ENCODE measurements at places on chromosomes 4 and X.
A peak's percentile ranks its signal among the peaks of the same experiment; 100 is the strongest.

DNA sequence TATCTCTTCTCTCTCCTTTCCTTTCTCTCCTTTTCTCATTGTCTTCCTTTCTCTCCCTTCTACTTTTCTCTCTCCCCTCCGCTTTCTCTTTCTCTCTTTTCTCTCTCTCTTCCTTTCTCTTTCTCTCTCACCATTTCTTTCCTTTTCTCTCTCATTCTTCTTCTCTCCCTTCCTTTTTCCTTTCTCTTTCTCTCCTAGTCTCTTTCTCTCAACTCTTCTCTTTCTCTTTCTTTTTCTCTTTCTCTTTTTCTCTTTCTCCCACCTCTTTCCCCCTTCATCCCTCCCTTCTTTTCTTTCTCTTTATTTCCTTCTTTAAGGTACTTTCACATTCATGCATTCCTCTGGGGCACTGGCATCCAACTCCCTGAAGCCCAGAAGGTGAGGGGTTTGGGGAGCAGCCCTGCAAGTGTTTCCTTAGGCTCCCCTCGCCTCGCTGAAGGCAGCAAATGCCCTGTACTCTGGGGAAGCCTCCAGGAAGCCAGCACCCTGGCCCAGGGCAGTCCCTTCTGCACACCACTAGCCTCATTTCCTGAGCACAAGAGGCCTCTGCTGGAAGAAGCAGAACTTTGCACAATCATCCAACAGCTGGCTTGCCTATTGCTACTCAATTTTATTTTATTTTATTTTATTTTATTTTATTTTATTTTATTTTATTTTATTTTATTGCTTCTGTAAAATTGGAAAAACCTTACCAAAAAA, 124.2 kb downstream of the NFKB1 start:
- DNase-seq = no peak

DNA sequence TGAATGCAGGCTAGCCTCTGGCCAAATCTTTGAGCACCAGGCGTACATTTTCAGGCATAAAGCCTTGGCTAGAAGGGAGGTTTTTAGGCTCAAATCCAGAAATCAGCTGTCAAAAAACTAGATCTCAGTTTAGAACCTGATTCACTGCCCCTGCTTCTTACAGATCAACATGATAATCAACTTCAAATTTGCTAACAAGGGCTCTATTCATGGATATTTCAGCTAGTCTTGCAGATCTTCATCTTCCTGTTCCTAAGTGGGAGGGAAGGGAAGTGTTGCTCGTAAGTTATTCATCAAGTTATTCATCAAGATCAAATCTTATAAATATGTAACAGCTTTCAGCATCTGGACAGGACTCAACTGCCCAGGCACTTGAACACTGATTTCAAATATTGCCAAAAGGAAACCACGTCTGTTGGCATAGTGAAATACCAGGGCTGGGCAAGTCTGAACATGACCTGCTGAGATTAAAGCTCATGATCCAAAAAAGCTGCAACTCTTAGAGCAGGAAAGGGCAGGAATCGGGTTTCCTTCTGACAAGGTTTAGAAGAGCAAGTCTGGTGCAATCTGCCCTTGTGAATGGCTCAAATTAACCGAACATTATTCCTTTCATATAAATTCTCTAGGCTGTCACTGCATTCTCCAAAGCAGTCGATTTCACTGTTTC, 200.3 kb downstream of the PDGFC start:
- peak; percentile 74 for DNase-seq

- DNase-seq = no peak
Observed at GRCh38 chr4:177519481-177520260, 77.4 kb upstream of the AGA start.

DNA sequence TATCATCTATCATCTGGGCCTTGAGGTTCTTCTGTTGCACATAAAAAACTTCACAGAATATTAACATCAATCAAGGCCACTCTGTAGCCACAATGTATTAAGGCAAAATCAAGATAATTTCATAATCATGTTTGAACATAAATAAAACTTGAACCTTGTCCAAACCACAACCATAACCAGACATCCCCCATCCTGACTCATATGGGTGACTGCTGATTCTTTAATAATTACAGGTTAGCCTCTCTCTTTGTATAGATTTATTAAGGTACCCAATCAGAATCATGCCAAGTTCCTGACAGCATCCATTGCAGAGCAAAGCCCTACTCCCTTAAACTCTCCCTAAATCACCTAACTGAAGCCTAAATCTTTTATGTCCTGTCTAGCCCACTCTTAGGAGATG, 16.7 kb upstream of the AREG start:
- no peak for DNase-seq

GRCh38 chrX:55335296-55335695, 70.6 kb upstream of the PAGE3 start:
- no peak for DNase-seq

GRCh38 chr4:55503169-55503568, 43.5 kb downstream of the CLOCK start:
- DNase-seq = no peak

GRCh38 chr4:108116423-108117168, 52.1 kb downstream of the LEF1 start:
- DNase-seq = no peak

GRCh38 chr4:77157859-77158486, 966 bp downstream of the CCNG2 start:
- DNase-seq = peak; percentile 57

DNA sequence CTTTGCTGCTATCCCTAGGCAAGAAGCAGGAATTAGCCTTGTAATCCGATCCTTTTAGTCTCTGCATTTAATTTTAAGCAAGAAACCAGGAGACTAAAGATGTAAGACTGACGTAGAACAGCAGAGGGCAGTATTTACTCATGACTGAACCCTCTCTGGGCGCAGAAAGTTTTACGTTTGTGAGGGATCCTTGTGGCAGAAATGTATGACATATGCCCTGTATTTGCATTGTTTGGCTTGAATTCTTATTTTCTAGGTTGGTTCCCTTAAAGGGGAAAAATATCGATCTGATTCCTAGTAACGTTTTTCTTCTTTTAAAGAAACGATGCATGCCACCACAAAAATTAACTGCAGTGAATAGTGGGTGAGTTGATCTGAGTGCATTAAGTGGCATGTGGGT, 1.3 kb upstream of the FAT4 start:
- peak; percentile 9 for DNase-seq

DNA sequence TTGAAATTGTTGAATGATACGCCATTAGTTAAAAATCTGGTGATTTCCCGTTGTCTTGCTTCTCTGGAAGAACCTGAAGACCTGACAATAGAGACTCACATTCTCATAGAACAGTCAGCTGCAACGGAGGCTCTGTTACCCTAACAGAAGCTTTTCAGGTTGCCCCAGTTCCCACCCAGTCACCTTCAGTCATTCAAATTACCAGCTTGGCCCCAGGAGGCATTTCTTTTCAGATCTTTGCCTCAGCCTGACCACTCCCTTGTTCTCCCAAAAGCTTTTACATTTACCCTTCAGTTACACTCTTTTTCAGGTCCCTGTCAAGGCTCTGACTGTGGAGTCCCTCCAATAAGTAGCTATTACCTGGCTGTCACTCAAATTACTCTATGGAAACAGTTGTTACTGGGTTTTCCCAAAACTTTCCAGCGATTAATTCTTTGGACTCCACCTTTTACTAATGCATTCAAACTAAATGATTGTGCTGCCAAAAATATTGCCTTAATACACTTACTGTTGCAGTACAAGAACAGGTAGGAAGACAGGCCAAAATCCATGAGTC, 162.2 kb upstream of the FTHL17 start:
- no peak for DNase-seq

GRCh38 chr4:52588771-52589591, 70.1 kb downstream of the USP46 start:
- DNase-seq = no peak

- DNase-seq = no peak
Observed at GRCh38 chr4:87734936-87735335, 64.4 kb upstream of the IBSP start.

- DNase-seq = no peak
Observed at GRCh38 chr4:186920483-186920882, 196.8 kb upstream of the FAT1 start.

GRCh38 chr4:145553375-145553774, 65.8 kb upstream of the MMAA start:
- no peak for DNase-seq

DNA sequence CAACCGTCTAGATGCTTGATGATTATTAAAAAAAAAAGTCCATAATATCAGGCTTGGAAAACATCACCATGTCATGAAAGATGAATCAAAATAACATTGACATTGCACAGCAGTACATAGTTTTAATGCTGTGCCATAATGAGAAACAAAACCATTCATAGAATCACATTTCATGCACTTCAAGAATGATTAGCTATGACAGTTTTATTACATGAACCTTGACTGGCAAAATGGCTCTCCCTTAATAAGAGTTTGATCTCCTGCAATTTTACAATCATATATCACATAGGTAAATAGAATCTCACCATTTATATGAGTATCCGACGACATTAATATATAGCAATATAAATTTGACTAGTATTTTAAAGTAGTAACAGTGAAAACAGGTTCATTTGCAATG, 49.8 kb downstream of the TECRL start:
- no peak for DNase-seq

DNA sequence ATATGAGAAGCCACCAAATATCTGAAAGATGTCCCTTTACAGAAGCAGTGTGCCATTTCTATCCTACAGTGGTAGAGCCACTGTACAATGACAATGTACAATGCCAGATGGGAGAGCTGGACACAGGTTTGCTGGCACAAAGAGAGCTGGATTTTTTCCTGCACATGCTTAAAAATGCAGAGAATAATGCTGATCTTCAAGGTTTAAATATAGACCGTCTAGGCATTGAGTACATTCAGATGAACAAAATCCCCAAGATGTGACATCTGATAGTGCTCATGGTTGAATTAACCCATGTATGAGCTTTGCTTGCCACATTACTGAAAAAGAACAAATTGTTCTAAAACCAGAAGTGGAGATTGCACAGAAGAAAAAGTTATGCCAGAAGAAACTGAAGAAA, 11.7 kb downstream of the ADGRL3 start:
- no peak for DNase-seq

DNA sequence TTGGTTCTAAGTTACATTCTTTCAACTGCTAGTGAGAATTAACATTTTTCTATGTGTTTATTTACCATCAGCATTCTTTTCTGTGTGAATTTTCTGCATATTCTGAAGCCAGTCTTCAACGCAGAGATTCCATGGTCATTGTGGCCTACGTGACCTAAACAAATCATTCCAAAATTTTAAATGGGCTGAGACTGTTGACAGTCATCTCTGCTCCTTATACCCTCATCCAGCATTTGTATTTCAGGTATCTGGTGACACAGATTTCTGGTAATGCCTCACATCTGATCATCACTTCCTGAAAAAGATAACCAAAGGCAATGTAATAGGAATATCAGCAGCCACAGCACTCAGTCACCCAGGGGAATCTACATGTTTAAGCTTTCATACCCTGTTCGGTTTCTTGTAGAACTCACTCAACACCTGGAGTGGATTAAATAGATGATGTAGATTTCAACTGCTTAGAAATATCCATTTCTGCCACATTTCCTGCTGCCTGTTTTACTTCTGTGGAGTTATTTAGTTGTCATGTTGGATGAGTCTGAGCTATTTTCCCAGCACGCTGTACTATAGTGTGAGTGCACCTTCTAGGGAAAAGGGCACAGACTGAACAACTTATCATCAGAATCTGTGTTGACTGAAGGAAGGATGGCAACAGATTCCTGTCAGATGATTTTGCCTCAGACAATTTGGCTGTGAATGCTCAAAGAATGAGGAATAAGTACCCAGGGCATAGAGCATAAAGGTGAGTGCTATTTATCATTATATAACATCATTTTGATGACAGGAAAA, 73.0 kb upstream of the HPGD start:
- no peak for DNase-seq

- no peak for DNase-seq
Observed at GRCh38 chr4:103443324-103443723, 245.2 kb upstream of the CENPE start.

DNA sequence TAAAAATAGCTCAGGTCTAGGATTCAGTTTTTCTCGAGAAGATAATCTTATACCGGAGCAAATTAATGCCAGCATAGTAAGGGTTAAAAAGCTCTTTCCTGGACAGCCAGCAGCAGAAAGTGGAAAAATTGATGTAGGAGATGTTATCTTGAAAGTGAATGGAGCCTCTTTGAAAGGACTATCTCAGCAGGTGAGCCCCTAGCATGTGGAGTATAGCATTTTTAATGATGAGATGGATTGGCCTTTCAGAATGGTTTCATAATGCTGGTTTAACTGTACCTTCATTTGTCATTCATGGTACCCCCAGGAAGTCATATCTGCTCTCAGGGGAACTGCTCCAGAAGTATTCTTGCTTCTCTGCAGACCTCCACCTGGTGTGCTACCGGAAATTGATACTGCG, 79.4 kb downstream of the SLC10A6 start:
- DNase-seq = no peak

DNA sequence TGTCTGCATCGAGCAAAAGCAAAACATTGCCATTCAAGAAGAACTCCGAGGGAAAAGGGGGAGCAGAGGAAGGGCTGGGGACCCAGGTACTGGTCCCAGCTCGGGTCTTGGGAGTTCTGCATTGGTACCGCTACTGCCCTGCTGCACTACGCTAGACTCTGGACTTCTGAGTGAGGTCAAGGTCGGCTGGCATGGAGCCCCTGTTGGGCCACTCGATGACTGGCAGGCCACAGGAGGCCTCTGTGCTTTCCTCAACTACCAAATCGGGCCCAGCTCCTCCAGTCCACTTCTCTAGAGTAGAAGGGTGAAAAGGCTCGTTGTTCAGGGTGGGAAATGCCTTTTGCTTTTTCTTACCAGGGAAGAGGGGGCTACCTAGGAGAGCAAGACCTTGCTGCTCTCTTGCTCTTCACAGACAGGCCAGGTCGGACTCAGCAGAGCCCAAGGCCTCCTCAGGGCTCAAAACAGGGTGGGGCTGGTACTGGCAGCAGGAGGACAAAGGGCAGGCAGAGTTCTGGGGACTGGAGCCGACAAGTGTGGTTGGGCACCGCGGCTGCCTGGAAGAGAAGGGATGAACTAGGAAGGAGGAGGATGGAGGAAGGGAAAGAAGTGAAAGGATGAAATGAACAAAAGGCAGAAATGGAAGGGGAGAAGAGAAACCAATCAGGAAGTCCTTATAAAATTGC, 8.9 kb upstream of the IRAK1 start:
- DNase-seq = no peak

DNA sequence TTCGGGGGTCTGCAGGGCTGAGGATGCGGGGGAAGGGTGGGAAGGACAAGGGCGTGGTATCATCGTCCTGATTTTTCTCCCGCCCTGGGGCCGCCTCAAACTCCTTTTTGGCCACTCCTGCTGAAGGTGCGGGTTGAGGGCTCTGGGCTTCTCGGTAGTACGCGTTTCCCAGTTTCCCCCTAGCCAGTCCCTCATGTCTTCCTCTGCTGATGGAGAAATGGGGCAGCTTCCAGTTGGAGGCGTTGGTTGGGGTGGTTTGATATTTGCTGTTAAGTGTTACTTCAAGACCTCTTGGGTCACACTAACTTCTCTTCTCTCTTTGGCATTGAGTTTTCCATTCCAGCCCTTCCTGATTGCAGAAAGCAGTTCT, 482 bp downstream of the GSTCD start:
- DNase-seq = no peak

Measured in anterior cingulate cortex (tissue), 58 donors.